ENCODE measurements at places on chromosomes 5 and 9.
A peak's percentile ranks its signal among the peaks of the same experiment; 100 is the strongest.

DNA sequence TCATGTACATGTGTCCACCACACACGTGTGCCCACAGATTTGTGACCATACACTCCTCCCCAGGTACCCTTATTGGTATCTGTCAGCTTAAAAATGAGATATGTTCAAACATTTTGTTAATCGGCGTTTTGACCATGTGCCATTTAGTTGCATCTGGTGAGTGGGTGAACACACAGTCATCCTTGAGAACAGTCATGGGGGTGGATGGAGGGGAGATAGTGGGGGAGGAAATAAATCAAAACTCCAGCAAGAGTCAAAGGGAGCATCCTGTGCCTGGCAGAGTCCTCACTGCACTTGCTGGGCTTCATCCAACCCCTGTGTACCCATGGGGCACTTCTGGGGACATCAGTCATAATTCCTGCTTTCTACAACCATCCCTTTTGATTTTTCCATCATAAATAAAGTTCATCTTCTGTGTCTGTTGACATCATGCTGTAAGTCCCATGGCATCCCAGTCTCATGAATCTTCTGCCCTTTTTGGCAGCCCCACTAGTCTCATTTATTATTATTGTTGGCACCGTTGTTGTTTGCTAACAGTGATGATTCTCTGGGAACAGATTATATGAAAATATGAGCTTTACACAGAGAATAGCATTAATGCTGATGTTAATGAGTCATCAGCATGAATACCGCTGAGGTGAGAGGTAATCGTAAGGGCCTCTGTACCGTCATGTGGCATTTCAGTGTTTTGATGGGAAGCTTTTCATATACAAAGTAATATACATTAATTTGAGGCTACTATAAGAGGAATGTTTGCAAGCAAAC lies 24.4 kb upstream of the CLK4 start:
- DNase-seq, result no peak

DNA sequence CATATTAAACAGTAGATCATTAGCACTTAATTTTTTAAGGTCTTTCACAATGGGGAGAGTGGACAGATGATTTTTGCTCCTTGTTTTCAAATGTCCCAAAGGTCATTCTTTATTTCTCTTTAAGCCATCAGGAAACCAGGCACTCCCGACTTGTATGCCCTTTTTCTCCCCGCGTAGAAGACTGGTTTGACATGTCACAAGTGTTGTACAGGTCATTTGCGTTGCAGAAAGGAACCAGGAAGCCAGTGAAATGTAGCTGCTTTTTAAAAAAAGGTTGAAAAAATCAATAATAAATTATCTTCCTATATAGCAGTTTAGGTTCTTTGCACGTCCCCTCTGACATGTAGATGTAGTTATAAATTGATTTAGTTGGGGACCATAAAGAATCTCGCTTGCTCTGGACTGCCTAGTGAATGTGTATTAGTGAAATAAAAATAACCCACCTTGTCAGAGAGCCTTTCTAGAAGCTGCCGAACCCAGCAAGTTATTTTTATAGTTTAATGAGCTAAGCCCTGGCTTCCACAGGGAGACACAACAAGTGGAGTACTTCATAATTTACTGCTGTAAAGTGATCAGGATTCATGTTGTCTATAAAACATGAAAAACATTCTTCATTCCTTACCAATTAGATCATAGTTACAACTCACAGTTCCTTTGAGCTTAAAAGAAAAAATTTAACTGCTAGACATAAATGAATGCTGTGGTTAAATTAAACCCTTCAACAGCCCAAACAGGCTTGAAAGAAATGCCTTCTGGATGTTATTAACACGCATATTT lies 404.6 kb downstream of the CSNK1G3 start:
- no peak for DNase-seq

DNA sequence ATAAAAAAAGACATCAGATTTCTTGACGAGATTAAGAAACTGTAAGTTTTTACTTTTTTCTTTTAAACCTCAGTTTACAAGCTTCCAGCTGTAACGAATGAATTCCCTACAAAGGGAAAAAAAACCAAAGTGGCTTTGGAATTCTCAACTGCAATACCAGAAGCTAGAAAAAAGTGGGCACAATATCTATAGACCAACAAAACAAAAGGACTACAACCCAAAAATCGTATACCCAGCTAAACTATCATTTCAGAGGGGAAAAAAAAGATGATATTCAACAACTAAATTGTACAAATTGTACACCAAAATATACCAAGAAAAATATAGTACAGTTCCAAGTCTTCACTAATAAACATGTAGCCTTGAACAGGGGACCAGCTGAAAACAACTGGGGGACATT lies 26.8 kb upstream of the ELOVL7 start:
- no peak for DNase-seq

DNA sequence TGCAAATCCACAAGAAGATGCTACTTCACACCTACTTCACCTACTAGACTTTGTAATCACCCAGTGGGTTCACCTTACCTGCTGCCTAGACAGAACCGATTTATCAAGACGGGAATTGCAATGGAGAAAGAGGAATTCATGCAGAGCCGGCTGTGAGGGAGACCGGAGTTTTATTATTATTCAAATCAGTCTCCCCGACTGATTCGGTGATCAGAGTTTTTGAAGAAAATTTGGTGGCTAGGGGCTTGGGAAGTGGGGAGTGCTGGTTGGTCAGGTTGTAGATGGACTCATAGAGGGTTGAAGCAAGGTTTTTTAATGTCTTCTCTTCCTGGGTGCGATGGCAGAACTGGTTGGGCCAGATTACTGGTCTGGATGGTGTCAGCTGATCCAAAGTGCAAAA lies 23.4 kb downstream of the SFXN1 start:
- DNase-seq, result no peak

- DNase-seq, result no peak
Measured at GRCh38 chr9:27763831-27764230, 190.6 kb upstream of the C9orf72 start.

DNA sequence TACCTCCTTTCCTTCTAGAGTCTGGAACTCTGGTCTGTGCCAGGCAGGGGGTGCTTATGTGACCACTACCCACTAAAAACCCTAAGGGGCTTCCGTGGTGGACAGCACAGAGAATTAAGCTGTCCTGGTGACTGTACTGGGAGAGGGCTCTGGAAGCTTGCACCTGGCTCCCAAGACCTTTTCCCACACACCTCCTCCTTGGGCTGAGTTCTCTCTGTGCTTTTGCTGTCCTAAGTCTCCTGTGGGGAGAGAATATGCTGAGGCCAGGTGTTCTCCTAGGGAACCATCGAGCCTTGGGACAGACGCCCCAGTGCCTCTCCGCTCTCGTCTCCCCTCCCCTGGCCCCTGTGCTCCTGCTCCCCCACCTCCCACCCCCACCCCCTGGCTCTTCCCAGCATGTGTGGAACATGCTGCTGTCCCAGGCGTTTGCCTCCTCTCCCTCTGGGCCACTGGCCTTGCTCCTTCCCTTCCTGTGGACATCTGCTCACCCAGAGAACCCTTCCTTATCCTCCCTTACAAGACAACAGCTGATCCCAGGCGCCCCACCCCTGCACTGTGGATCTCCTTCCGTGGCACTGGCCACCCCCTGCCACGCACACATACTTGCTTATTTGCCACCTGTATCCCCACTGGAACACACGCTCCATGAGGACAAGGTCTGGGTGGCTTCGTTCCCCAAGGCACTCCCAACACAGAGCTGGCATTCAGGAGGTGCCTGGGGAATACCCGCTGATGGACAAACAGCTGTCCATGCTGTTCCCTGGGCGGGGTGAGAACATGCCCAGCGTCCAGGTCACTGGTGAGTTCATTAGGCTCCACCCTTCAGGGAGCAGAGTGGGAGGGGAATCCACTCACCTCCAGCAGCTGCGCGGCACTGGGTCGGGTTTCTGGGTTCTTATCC lies 83.0 kb downstream of the STK10 start:
- no peak for DNase-seq

DNA sequence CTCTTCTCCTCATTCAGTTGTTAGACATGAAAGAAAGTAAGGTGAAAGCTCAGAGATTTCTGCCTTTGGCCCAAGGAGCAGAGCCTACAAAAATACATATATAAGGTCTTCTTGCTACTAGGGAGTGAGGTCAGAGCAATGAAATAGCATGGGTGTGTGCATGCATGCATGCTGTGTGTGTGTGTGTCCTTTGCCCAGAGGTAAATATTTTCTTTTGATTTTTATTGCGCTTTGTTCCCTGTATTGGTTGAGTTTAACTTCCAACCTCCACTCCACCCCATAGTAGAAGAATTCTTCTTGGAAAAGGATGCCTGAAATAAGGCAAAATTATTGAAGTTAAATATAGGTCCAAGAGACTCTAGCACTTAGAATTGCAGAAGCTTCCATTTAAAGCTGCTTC lies 248.0 kb upstream of the PTGER4 start:
- DNase-seq, result no peak

DNA sequence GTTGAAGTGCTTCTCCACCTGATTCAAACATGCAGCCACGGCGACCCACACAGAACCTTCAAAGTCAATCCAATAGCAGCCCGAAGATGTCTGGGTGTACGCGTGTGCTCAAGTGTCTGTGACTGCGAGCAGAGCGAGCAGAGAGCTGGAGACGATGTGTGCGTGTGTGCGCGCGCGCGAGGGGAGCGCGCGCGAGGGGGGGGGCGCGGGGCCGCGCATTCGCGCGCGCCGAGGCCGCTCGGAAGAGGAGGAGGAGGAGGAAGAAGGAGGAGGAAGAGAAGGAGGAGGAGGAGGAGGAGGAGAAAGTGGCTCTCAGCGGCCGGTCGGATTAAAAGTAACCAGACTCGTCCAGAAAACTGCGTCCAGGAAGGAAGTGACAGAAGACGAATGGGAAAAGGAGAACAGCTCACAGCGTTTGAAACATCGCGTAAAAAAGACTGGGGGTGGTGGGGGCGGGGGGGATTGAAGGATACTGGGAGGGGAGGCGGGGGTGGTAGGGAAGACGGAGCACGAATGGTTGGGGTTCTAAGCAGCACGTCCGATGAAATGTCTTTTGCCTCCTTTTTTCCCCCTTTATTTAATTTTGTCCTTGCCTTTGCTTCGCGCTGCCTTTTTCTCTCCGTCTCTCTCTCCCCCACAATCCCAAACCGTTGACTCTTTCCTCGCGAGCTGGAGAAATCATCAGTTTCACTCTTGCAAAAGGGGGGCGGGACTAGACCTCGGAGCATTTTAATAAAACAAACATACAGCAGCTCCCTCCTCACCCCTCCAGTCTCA lies at the start of gene MEF2C:
Gene MEF2C, minus strand, starts transcription at position 126 of the 777 bp plus-strand sequence. CDS start 59,396 bp downstream, outside the sequence.
- DNase-seq, result no peak

- no peak for DNase-seq
Measured at GRCh38 chr9:136762221-136762691, 2.1 kb downstream of the LCN15 start.

GRCh38 chr9:71001780-71002386 lies 119.5 kb downstream of the TRPM3 start:
- DNase-seq, result no peak

DNA sequence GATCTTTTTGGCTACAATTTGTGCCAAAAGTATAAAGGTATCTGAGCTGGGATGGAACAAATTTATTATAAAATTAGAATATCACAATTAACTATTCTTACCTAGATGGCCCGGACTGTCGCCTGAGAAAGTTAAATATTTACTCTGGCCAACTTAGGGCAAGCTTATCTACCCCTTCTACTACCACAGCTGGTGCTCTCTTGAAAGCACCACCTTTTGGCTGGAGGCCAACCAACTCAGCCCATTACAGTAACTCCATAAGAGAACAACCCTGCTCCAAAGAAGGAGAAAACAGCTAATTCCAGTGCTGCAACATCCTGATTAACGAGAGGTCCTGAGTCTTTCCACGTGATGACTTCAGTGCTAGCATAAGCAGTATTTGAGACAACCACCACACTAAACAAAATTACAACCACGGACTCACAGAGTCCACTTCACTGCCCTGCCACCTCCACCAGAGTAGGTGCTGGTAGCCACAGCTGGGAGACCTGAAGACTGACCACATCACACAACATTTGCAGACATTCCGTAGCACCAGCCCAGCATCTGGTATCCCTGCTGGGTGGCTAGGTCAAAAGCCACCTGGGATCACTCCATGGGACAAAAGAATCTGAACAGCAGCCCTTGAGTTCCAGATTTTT lies 43.2 kb downstream of the RGMB start:
- no peak for DNase-seq

DNA sequence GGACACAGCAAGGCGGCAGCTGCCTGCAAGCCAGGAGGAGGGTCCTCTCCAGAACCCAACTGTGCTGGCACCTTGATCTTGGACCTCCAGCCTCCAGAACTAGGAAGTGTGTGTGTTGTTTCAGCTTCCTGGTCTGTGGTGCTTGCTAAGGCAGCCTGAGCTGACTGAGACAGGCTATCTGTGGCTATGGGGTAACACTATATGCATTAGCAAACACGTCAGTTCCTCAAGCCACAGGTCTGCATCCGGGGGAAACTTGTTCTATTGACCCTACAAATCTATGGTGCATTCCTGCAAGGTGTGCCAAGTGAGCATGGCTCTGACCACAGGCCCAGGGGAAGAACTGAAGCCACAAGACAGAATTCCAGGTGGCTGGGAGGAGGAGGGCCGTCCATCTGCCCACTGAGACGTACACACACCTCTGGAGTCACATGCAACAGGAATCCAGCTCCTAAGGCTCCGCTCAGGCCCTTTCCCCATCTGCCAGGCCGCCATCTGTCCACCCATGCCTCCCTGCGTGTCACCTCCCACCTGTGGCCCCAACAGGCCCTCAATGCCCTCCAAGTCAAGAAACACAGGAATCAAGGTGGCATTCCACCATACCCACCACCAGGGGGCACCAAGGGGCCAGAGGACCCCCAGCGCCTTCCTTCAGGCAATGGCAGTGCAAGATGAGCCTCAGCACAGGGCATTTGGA lies 174.9 kb downstream of the ROR2 start:
- peak; percentile 50 for DNase-seq

GRCh38 chr5:157864067-157864466 lies 5.1 kb upstream of the CLINT1 start:
- DNase-seq, result no peak

All from CD4-positive, alpha-beta T cell treated with Interleukin-4 for 4 hours (primary cell).